ENCODE measurements at places on chromosomes 6 and 20.

DNA sequence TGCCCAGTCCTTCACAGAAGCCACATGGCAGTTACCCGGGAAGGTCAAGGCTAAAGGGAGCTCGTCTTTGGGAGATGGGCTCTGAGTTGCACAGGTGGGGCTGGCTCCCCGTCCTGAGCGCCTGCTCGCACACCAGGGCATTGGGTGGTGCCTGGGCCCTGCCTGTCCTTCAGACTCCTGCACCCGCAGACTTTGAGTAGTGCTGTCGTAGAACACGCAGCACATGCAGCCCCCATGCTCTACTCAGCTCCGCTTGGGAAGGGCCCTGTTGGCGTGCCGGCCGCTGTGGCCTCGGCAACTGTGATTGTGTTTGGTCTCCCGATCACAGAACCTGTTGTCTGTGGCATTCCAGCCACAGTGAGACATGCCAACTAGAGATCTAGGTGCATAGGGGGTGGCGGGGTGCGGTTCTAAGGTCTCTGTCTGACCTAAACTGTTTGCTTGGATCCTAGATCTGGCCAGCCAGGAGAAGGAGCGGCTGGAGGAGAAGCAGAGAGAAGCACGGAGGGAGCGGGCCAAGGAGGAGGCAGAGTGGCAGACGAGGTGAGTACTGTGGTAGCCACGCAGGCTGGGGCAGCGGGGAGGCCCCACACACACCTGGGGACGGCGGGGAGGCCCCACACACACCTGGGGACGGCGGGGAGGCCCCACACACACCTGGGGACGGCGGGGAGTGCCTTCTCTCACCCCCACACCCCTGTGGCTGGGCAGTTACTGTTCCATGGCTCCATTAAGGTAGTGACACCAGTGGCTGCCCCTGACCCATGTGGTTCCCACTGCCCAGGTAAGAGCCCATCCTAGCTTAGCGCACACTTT lies 11.3 kb upstream of the ADRM1 start:
- no peak for DNase-seq

DNA sequence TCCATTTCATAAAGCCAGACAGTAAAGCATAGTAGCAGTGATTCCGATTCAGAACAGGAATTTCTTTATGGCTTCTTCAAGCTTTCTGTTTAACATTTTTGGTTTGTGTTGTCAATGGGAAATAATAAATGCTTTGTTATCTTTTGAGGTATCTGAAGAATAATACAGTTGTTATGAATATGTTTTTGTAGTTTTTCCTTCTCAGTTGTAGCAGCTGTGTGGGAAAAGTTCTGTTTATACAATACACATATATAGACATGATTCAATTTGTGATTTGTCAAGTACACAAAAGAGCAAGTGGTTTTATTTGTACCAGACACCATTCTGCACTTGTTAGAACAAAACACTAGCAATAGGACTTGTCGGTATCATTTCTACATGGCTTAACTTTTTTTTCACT lies 96.6 kb downstream of the CDYL start:
- DNase-seq: no peak

DNA sequence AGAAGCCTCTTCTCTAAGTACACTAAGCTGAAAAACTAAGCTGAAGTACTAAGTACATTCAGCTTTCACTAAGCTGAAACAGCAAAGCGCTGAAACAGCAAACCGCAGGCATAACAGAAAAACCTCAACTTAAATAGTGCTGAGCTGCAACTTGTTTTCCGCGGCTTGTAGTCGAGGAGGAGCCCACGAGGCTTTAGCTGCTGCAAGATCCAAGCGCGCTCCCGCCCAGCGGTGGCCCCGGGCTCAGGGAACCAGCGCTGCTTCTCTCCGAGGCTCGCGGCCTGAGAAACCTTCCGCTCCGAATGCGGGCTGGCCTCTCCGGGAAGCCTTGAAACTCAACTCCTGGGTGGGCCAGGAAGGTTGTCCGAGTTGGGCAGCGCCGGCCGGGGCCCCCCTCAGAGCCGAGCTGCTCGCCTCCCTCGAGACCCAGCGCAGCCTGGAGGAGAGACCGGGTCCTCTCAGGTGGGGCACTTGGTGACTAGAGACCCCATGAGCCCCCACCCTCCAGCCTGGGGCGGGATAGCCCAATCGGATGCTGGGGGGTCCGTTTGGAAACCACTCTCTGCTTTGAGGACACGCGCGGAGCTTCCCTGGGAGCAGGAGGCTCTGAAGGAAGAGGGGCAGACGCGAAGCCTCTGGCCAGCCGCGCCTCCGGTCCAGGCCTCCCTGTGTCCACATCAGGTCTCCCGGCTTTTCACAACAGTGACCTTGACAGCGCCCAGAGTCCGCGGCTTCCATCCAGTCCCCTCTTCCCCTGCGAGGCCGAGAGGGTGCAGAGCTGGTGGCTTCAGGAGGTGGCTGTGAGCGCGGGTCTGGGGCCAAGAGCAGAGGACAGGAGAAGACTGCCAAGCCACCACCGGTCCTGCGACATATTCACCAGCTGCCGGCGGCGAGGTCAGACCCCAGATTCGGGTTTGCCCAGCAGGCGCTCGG lies 38.1 kb upstream of the HLA-E start:
- DNase-seq: peak; percentile 52

- no peak for DNase-seq
Observed at GRCh38 chr6:166488076-166488685, 98.3 kb downstream of the RAMACL start.

DNA sequence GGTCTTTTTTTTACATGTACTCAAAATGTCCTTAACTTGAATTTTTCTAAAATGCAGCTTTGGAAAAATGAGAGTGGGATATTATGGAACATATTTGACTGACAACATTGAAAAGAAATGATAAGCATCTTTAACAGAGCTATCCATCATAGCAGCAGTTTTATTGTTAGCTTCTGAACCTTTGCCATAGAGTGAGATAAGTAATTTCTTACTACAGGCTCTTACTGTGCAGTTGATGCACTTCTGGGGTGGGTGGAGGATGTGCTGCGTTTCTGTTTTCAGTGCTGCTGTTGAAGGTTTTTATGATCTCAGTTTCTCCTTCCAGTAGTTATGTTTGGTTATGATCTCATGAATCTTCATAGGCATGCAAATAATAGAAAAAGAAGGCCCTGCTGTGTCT lies 267.0 kb downstream of the TMEM242 start:
- DNase-seq: no peak

GRCh38 chr20:14568225-14568624 lies 230.8 kb upstream of the FLRT3 start:
- DNase-seq: no peak

- DNase-seq: no peak
Observed at GRCh38 chr6:53746442-53747103, 48.2 kb upstream of the LRRC1 start.

DNA sequence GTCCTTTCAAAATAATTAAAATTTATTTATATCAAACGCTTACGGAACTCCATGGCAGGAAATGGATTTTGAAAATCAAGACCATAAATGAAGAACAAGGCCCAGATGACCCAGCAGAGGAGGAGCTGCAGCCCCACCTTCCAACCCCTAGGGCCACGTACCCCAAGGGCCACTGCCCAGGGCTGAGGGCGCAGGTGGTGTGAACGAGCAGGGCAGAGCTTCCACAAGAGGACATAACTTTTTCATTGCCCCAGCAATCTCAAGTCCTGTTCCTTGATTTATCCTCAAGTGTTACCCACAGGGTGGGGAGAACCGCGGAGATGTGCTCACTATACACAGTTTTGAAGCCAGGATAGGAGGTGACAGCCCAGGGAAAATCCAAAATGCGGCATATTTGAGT lies 42.8 kb downstream of the PSMG4 start:
- no peak for DNase-seq

- DNase-seq: peak; percentile 77
Observed at GRCh38 chr20:8722277-8722928, 346.5 kb upstream of the PLCB4 start.

GRCh38 chr20:38550274-38550673 lies 30.7 kb upstream of the ADIG start:
- peak; percentile 37 for DNase-seq

DNA sequence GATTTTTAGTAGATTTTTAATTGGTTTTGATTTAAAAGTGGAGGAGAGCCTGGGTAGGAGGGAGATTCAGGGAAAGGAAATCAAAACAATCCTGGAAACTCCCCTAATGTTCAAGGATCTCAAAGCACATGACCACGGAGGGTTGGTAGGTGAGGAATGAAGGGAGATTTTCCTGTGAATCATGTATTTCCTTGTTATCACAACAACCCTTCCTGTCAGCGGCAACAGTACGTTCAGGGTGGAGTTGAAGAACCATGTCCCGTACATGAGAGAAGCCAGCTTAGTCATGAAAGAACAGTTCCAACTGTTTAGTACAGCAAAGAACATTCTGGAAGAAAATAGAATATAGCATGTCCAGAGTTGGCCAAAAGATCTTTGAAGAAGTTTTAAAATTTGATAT lies 79.4 kb upstream of the SCAF8 start:
- peak; percentile 88 for DNase-seq

DNA sequence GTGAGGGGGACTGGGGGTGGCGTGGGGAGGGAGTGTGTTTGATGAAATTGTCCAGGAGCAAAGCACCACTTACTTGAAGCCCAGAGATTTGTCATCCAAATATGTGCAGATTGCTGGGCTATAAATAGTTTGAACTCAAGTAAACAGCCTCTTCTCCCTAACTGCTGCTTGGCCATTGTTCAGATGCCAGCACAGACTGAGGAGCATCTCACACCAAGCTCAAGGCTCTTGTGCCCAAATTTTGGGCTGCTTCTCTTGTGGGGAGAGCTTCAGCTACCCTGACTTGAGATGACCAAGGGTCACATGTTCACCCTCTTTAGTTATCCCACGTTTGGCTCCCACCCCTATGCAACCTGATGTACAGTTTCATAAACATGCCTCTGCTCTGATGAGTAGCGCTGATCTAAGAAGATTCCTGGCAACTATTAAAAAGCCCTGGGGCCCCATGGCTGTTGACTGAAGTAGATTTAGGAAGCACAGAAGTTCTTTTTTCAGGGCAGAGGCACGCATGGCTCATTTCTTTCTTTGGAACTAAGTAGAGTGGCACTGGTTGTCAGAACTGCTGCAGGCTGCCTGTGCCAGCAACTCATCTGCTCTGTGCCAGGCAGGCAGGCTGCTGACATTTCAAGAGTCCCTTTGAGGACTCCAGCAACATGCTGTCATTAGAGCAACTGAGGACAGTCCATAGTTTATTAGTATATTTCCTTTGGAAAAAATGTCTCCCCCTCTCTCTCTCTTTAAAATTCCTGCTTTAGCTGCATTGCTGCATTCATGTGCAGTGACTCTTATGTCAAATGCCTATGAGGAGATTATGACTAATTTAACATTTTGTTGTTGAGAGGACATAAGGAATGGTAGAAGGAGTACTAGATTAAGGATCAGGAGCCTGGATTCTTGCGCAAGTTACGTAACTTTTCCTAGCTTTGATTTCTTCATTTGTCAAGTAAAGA lies 9.6 kb upstream of the PKIG start:
- peak; percentile 99 for DNase-seq

DNA sequence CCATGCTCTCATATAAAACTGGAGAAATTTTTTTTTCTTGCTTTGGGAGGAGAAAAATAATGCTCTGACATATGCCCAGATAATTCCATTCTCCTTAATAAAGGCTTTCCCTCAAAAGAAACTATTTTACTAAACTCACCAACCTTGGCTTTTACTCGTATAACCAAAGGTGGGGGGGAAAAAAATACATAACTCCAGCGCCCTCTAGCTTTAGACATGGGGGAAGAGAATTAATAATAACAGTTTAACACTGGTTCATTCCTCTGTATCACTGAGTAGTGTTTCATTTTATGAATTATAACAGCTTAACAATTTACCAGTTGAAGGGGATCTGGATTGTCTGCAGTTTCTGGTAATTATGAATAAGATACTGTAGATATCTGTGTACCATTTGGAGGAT lies 1226.1 kb downstream of the GRIK2 start:
- DNase-seq: peak; percentile 44

DNA sequence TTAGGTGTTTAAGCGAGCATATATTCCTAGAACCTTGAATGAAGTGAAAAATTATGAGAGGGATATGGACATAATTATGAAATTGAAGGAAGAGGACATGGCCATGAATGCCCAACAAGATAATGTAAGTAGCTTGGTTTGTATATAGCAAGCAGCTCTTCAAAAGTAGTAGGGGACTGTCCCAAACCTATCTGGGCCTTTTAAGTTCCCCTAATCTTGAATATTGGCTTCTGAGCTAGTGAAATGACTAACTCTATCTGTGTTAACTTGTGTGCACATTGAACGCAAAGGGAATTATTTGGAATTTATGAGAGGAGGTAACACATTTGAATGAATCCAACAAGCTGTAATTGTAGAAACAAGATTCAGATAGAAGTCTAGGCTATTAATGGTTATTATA lies 21.7 kb downstream of the RIOK1 start:
- no peak for DNase-seq

- DNase-seq: no peak
Observed at GRCh38 chr20:47953471-47953870, 168.2 kb upstream of the SULF2 start.

DNA sequence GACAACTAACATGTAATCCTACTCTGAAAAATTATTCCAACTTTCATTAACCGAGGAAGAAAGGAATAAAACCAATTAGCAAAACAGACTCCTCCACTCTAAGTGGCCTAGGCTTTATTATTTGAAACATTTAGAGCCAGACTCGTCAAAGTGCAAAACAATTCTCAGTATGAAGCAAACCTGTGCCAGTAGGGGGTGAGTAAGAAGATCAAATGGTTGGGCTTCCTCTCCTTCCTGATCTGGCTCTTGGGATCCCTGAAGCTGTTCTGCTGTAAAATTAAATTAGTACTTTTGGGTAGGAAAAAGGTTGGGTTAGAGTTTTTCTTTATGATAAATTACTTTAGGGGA lies 177.6 kb upstream of the MAN1A1 start:
- DNase-seq: peak; percentile 8

GRCh38 chr6:96865055-96865405 lies 27.8 kb upstream of the GPR63 start:
- DNase-seq: no peak

DNA sequence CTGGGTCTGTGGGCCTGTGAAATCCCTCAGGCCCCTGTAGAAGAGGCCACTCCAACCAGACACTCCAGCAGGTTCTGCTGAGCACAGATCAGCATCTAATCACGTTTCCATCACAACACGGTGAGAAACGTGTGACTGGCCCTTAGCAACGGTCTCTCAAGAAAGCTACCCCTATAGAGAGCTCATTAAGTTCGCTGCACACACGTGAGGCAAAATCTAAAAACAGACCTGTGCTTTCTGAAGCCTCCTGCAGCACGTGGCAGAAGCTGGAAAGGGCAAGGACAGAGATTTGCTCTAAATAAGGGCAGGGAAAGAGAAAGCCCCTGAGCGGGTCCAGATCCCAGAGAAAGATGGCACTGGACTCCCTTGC lies 56.5 kb downstream of the GPR6 start:
- no peak for DNase-seq

- DNase-seq: no peak
Observed at GRCh38 chr6:92667843-92668242, 751.5 kb downstream of the EPHA7 start.

- DNase-seq: no peak
Observed at GRCh38 chr20:54041336-54041735, 29.1 kb downstream of the BCAS1 start.

GRCh38 chr6:149026530-149026942 lies 279.7 kb downstream of the UST start:
- peak; percentile 94 for DNase-seq

- DNase-seq: no peak
Observed at GRCh38 chr6:45507186-45507585, 129.5 kb upstream of the SUPT3H start.
